ENCODE measurements at places on chromosomes 2 and 18. TPM values are rescaled to one million over a fixed set of nuclear protein-coding genes. Genes with fewer than 3 reads are reported as not detected.
A peak's percentile ranks its signal among the peaks of the same experiment; 100 is the strongest.

Gene EFHD1
- 2.2 TPM for total RNA-seq

DNA sequence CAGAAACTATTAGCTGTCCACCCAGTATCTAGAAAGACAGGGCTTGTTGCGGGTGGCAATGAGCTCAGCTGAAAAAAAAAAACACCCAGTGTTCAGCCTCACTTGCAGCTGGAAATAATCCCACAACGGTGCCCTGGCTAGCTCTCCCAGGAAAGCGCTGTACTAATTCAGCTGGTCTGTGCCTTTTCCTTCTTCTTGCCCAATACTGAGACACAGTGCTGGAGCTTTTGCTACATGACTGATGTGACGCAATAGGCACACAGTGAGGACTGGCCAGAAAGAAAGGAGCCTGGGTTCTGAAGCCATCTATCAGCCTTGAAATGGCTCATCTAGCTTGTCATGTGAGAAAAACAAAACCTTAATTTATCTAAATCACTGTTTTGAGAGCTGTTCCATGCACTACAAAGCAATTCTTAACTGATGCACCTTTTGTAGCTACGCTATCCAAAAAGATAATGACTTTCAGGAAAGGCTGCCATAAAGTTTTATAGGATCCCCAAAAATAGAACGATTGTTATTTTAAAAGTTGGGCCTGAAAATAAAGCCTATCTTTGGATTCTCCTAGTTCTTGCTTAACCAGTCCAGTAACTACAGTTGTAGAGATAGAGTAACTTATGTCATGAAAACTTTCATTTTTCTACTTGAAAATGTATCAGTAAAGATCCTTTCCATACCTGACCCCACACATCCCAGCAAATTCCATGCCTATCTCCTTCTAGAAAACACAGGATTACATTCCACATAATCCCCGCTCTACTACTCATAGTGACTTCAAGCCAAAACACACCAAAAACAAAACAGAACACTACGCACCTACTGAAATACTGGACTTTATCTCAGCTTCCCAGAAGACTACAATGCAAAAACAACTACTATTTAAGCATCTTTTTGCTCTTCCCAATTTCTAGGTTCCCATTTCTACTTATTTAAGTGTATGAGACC lies 15.9 kb downstream of the KIDINS220 start:
- DNase-seq: peak; percentile 12
- H3K4me3 ChIP-seq: no peak overlapping the region

- H3K4me3 ChIP-seq: no peak overlapping the region
- no peaks in the 10 kb centered on the region for H3K27me3 ChIP-seq
- DNase-seq: no peak
- no peak overlapping the region for H3K27ac ChIP-seq
- H3K4me1 ChIP-seq: no peaks in the 10 kb centered on the region
- 0 out of 2 replicates have a peak, but pooled peaks cover 5% of the 10 kb centered on the region for H3K36me3 ChIP-seq
Observed at GRCh38 chr2:4291430-4291829, 588.1 kb downstream of the DCDC2C start.

Gene UNC80
- not detected for total RNA-seq

Gene CXXC1
- total RNA-seq: 42.1 TPM

DNA sequence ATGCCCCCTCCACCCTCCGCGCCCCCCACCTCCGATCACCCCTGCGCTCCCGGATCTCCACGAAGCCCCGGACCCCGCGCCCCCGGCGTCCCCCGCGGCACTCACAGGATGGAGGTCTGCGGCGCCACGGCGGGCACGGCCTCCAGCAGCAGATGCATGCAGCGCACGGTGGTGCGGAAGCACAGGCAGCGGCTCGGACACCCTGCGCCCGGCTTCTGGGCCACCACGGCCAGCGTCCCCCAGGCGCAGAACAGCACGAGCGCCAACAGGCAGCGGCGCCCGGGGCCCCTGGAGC lies 217 bp downstream of the PXDN start:
- H3K27ac ChIP-seq: peak overlapping the region; percentile 40
- peak overlapping the region; percentile 74 for H3K4me3 ChIP-seq
- H3K27me3 ChIP-seq: peaks cover 16% of the 10 kb centered on the region
- peaks cover 31% of the 10 kb centered on the region for H3K36me3 ChIP-seq
- H3K4me1 ChIP-seq: peaks cover 52% of the 10 kb centered on the region

GRCh38 chr18:55090564-55091188 lies 131.4 kb upstream of the CCDC68 start:
- no peak overlapping the region for H3K4me3 ChIP-seq
- no peak overlapping the region for H3K27ac ChIP-seq
- no peak for DNase-seq
- no peaks in the 10 kb centered on the region for H3K4me1 ChIP-seq
- H3K27me3 ChIP-seq: peaks cover 19% of the 10 kb centered on the region

GRCh38 chr2:109513749-109514588 lies 99.8 kb downstream of the SEPTIN10 start:
- DNase-seq: peak; percentile 89
- peak overlapping the region; percentile 92 for H3K27ac ChIP-seq
- no peaks in the 10 kb centered on the region for H3K36me3 ChIP-seq

GRCh38 chr2:36613801-36614200 lies 15.8 kb upstream of the FEZ2 start:
- no peaks in the 10 kb centered on the region for H3K27me3 ChIP-seq
- H3K36me3 ChIP-seq: no peaks in the 10 kb centered on the region
- peak; percentile 10 for DNase-seq
- H3K27ac ChIP-seq: peak overlapping the region; percentile 20

GRCh38 chr18:50727721-50728471 lies 91.9 kb downstream of the MRO start:
- no peak overlapping the region for H3K4me3 ChIP-seq
- H3K27ac ChIP-seq: no peak overlapping the region
- peaks cover 2% of the 10 kb centered on the region for H3K27me3 ChIP-seq

GRCh38 chr2:43269074-43269572 lies 42.7 kb upstream of the ZFP36L2 start:
- peaks cover 51% of the 10 kb centered on the region for H3K4me1 ChIP-seq
- peaks cover 5% of the 10 kb centered on the region for H3K36me3 ChIP-seq
- peak overlapping the region; percentile 96 for H3K27ac ChIP-seq
- no peaks in the 10 kb centered on the region for H3K27me3 ChIP-seq
- peak overlapping the region; percentile 86 for H3K4me3 ChIP-seq

DNA sequence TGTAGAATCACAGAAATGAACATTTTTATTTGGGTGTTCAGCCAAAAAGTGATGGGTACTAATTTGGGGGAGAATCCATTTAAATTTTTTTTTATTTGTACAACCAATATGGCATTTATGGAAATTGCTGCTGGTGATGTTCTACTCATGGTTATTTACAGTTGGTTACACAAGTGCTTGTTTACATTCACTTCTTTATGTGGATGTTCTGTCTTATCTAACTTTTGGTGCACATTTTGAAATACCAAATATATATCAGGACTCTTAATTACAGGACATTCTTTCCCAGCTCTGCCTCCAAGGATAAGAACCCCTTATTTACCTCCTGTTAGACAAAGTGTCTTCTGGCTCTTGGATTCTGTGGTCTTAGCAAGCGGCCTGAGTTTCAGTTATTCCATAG lies 35.2 kb downstream of the NEMP2 start:
- H3K4me3 ChIP-seq: no peak overlapping the region
- H3K4me1 ChIP-seq: peaks cover 17% of the 10 kb centered on the region
- H3K27me3 ChIP-seq: no peaks in the 10 kb centered on the region
- no peaks in the 10 kb centered on the region for H3K36me3 ChIP-seq
- DNase-seq: no peak
- no peak overlapping the region for H3K27ac ChIP-seq

DNA sequence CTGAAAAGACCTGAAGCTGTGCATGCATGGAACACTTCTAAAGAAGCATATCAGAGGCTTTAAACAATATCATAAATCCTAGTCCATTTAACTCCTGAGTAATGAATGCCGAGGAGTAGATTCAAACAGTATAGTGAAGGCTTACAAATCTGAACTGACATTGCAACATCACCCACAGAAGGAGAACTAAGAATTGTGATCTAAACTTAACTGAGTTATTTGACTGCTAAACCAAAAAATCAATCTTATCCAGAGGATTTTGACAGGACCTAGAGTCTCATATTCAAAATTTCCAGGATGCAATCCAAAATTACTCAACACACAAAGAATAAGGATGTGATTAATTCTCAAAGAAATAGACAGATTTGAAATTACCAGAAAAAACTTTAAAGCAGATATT lies 181.0 kb downstream of the SLC39A10 start:
- no peaks in the 10 kb centered on the region for H3K4me1 ChIP-seq
- no peaks in the 10 kb centered on the region for H3K36me3 ChIP-seq
- no peak overlapping the region for H3K4me3 ChIP-seq
- no peak overlapping the region for H3K27ac ChIP-seq

DNA sequence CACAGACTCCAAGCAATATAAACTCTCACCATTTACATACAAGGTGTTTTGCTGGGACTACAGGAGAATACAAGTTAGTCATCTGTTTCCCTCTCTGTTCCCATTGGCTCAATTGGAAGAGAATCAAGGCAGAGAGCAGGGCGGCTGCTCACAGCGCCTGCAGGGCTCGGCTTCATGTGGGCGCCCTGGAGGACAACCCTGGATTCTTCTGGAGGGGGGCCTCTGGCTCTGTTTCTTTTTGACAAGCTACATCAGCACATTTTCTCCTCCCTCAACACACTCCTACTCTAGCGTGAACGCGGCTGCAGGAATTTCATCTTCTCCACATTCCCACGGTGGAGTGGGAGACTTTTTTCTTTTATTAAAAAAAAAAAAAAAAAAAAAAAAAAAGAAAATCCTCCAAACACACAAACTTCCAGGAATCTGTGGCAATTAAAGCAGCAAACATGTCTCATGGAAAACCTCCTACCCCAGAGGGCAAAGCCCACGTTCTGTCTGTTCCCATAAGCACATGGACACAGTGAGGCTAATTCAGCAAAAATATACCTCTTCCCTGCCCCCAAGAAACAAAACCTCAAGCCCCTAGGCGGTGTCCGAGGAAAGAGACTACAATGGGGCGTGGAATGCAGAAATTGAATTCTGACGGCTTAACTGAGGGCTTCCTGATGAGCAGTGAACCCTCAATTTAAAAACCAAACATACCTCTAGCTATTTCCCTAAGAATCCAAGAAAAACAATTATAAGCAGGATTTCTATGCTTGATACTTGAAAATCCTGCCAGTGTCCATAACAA lies 50.6 kb downstream of the PARD6G start:
- H3K4me3 ChIP-seq: no peak overlapping the region
- no peak overlapping the region for H3K27ac ChIP-seq
- peaks cover 38% of the 10 kb centered on the region for H3K27me3 ChIP-seq
- peaks cover 13% of the 10 kb centered on the region for H3K4me1 ChIP-seq
- no peaks in the 10 kb centered on the region for H3K36me3 ChIP-seq

Data from HFFc6 (cell line).